ENCODE measurements at places on chromosomes 2 and 18.
A peak's percentile ranks its signal among the peaks of the same experiment; 100 is the strongest.

- no peak for DNase-seq
Measured at GRCh38 chr18:4400911-4401310, 54.2 kb downstream of the DLGAP1 start.

DNA sequence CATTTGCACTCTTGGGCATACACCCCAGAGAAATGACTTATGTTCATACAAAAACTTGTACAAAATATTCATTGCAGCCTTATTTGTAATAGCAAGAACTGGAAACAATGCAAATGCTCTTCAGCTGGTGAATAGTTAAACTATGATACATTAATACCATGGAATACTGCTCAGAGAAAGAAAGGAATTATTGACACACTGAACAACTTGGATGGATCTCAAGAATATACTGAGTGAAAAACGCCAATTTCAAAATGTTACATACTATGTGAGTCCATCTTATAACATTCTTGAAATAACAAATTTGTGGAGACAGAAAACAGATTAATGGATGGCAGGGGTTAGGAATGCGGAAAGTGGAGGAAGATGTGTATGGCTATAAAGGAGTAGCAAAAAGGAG lies 17.2 kb downstream of the LNPK start:
- DNase-seq = no peak

GRCh38 chr2:19887510-19887909 lies 14.3 kb downstream of the TTC32 start:
- DNase-seq = no peak

- DNase-seq = no peak
Measured at GRCh38 chr2:62335612-62336011, 139.7 kb downstream of the B3GNT2 start.

DNA sequence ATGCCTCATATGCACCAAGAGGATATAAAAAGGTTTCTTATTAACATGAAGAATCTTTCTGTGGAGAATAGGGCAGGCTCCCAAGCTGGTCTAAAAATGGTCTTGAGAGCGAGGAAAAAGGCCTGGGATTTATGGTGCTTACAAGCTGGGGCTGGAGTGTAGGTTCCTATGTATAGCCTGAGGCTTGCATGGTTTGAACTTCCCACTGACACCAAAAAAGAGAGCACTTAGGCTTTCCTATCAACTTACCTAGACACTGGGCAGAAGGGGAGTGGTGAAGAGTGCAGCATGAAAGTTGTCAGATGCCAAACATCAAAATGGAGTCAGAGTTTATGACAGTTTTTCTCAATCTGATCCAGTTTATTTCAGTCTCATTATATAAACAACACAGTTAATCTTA lies 784.6 kb downstream of the LRRTM4 start:
- no peak for DNase-seq

GRCh38 chr2:127080226-127080937 lies 26.6 kb downstream of the BIN1 start:
- DNase-seq = no peak

- no peak for DNase-seq
Measured at GRCh38 chr2:1814616-1815015, 70.3 kb upstream of the PXDN start.

GRCh38 chr2:100938031-100939026 lies 63.8 kb upstream of the RPL31 start:
- no peak for DNase-seq

- no peak for DNase-seq
Measured at GRCh38 chr2:242004223-242004901, 134.8 kb downstream of the RTP5 start.

- DNase-seq = no peak
Measured at GRCh38 chr18:9779630-9780029, 71.5 kb downstream of the RAB31 start.

DNA sequence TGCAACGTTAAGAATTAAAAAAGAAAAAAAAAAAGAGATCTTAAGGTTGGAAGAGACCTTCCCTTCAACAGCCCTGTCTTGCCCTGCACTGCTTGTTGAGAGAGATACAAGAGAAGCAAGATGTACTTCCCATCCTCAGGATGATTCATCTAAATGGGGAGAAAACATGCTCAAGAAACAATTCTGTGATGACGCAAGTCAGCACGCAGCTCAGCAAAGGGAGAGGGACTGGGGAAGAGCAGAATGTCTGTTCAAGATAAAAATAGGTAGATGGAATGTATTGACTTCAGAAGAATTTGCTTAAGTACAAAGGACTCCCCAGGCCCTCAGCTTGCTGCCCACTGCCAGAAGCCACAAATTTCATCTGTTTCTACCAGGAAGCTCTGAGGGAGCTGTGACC lies 198.2 kb upstream of the SPRED2 start:
- DNase-seq = no peak

- DNase-seq = no peak
Measured at GRCh38 chr2:142937347-142937746, 59.9 kb downstream of the KYNU start.

DNA sequence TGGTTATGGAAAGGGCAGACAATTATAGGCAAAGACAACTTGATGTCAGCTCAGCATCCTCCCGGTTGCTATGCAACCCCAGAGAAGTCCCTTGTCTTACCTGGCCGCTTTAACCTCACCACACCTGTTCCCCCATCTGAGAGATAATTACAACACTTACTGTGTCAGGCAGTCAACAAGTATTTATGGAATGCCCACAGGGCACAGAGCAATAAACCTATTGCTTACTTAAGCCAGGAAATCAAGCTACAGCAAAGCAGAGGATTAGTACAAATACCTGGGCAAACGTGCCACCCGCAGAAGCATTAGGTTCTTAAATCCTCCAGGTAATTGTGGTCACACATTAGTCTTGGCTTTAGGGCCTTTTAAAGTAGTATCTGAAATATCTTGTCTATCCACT lies 320.4 kb upstream of the REV1 start:
- DNase-seq = no peak

GRCh38 chr2:220781622-220782241 lies 790.4 kb downstream of the EPHA4 start:
- no peak for DNase-seq

DNA sequence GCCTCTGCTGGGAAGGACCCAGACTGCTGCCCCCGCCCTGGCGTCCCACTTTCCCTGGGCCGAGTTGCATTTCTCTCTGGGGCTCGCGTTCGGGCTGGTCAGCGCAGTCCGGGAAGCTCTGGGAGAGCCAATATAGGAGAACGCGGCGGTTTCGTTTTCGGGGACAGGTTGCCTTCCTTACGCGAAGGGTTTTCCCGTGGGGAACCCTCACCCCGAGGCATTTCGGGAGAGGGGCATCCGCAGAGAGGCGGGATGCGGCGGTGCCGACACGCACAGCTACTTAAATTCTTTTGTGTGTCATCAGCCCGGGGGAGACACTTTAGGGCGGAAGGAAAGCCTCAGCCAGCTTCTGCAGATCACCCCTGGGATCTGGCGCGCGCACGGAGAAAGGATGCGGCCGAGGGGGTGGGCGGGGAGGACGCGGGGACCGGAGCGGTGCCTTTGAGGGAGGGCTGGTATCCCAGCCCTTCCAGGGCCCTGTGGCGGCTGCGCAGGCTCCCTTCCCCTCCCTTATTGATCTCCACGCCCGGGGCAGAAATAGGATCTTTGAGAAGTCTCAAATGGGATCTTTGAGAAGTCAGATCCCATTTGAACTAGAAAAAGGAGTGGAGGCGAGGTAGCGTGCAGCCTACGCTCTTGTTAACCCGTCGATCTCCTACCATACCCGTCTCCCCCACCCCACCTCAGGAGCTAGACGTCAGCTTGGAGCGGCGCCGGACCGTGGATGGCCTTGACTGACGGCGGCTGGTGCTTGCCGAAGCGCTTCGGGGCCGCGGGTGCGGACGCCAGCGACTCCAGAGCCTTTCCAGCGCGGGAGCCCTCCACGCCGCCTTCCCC lies 1.2 kb downstream of the GATA6 start:
- no peak for DNase-seq

DNA sequence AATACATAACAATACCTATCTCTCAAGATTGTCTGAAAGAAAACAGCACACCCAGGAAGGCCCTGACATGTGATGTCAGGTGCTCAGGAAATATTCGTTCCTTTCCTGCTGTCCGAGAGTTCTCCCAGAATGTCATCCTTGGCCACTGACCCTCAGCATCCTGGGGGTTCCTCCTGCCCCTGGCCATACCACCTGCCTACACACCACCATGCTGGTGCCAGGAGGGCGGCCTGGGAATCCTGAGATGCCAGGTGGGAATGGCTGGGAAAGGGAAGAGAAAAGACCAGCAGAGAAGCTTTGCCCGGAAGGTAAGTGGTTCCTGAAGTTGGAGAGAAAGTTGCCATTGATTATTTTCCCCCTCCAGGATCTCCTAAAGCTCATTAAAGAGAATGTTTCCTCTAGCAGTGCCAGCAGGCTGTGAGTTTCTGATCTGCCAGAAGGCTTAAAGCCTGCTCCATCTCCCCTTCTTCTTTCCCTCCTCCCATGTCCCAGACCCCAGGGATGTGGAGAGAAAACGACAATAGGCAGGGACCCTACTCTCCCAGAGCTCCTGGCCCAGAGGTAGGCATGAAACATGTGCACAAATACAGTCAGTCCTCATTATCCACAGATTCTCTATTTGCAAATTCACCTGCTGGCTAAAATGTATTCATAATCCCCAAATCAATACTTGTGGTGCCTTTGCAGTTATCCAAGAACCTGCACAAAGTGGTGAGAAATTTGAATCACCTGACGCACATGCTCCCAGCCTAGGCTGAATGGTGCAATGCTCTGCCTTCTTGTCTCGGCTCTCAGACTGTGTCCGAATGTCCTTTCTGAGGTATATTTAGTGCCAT lies 147.1 kb upstream of the MYCN start:
- no peak for DNase-seq

DNA sequence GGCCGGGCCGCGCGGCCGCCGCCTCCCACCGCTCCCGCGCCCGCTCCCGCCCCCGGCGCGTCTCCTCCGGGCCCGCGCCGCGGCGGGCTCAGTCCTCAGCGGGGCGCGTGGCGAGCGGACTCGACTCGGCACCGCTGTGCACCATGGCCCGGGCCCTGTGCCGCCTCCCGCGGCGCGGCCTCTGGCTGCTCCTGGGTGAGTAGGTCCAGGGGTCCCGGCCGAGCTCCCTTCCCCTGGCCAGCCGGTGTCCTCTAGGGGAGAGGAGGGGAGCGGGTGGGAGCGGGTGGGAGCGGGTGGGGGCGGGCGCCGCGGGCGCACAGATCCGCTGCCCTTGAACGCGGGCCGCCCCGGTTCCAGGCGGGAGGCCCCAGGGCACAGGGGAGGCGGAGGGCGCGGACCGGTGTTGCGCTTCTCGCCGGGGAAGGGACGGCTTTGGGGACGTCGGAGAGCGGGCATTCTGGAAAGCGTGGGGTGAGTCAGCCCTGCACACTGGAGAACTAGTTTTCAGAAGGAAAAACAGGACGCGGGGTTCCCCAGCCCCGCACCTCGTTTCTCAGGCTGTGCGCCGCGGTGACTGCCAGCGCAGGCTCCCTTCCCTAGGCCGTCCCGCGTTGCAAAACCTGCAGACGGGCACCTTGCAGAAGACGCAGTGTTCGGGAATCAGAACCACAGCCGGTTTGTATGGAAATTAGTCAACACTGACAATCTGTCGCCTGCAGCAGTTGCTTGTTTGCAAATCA lies at the start of gene RAMP1:
TSS of gene RAMP1 (plus strand) at position 91 of the 740 bp plus-strand sequence. CDS start at position 144, 53 bp downstream.
- DNase-seq = peak; percentile 12

GRCh38 chr2:26885651-26886329 lies 37.9 kb downstream of the DPYSL5 start:
- no peak for DNase-seq

DNA sequence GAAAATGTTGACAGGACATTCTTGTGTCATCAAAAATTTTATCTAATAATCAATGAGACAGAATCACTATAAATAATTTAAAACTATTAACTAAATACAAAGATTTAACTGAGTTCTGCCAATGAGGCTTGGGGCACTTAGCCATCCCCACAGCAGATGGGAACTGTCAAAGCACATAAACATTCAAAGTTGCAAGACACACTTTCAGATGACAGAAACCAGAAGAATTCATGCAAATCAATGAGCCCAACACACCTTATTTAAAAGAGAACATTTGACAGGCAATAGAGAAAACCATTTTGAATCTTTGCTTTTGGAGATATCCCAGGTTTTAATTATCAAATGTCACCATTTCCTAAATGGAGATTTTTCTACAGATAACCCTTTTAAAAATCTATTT lies 566.2 kb downstream of the IRS1 start:
- no peak for DNase-seq

- no peak for DNase-seq
Measured at GRCh38 chr2:39069136-39069515, 51.7 kb downstream of the SOS1 start.

GRCh38 chr2:213265679-213266078 lies 18.6 kb upstream of the SPAG16 start:
- no peak for DNase-seq

DNA sequence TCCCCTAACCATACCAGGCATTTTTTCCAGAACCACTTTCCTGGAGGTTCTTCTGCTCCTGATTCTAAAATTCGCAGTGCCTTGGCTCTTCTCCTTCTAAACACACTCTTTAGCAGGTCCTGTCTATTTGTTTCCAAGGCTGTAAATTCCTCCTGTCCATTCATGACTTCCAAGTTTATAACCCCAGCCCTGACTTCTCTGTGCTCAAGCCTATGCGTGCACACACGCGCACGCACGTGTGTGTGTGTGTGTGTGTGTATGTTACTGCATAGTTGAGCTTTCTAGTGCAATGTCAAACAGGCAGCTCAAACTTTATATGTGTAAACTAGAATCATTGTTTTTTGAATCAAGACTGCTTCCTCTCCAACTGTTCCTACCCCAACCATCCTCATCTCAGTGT lies 337.7 kb downstream of the LRRTM1 start:
- no peak for DNase-seq

DNA sequence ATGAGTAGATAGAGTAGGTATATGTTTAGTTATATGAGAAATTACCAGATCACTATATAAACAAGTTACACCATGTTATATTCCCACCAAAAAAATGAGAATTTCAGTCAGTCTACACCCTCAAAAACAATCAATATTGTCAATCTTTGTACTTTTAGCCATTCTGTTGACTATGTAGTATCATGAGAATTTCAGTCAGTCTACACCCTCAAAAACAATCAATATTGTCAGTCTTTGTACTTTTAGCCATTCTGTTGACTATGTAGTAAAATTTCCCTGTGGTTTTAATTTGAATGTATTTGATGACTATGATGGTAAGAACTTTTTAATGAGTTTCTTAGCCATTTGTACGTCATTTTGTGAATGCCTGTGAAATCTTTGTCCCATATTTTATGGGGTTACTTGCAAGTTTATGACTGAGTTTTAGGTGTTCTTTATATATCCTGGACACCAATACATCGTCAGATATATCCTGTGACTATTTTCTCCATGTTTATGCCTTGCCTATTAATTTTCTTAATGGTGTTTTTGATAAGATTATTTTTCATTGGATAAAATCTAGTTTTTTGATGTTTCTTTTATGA lies 528.4 kb upstream of the SPHKAP start:
- DNase-seq = no peak

- DNase-seq = no peak
Measured at GRCh38 chr2:233273120-233273519, 21.6 kb downstream of the ATG16L1 start.

DNA sequence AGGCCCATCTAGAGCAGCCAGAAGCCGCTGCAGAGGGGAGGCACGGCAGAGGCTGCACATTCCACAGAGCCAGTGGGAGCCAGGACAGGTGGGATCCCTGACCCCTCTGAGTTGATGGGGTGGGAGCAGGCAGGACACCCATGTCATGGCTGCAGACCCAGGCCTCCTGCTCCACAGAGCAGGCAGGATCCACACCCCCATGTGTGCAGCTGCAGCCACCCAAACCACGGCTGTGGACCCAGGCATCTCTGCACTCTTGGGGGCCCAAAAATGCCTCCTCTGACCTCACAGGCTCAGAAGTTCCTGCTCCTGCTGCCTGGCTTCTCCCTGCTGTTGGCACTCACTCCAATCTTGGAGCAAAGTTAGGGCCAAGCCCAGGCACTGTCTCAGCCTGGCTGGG lies 112.3 kb upstream of the TMEM18 start:
- DNase-seq = no peak

All from D721Med (cell line).